Dermis blood vessel endothelial cell (primary cell): ENCODE measurements at places on chromosomes 7 and 10.

- peak; percentile 43 for DNase-seq
Observed at GRCh38 chr10:115948465-115948864, 324.5 kb downstream of the GFRA1 start.

GRCh38 chr7:120806669-120807068 is 51.3 kb downstream of the TSPAN12 start:
- no peak for DNase-seq

- no peak for DNase-seq
Observed at GRCh38 chr7:91633013-91633441, 247.5 kb downstream of the MTERF1 start.

DNA sequence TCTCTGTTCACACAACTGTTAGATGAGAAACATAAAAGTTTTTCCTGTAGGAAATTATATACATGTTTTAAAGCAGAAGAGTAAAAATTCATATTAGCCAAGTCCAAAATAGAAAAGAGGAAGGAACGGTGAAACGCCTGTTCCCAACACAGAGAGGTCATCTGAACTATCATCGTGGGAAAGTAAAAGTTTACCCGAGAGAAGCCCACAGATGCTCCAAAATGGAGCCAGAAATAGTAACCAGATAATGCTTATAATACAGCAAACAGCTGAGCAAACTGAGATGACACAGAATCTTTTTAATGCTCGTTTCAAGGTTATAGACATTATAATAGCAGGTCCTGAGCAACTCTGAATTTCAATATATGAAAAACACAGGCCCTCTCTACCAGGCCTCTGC is 24.5 kb downstream of the FRMD4A start:
- DNase-seq, result no peak

DNA sequence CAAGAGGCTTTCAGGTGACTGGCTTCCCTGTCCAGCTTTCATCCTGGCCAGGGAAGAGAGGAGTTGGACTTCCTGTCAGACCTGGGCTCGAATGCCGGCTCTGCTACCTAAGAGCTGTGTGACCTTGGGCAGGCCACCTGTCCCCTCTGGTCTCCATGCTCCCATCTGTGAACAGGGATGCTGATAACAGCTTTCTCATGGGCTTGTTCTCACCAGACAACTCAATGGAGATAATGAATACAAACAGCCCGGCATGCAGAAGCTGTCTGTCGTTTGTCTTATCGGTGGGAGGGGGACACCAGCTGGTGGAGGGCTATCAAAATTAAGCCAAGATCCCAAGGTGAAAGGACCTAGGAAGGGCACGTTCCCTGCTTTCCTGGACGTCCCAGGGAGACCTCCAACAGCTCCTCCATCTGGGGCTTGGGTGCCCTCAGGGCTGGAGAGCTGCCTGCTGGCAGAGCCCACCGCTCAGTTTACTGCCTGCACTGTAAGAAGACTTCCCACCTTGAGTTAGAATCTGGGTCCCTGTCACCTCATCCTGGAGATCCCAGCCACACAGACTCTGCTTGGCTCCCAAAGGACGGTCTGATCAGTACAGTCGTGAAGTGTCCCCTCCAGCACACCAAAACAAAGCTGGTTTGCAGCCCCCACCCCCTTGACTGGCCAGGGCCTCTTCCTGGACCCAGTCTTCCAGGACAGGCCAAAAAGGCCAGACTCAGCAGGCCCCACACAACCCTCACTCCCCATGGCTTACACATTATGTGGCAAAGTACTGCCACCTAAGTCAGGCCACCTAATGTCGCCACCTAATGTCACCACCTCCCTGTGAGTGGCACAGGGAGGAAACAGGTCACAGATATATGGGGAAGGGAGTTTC is 40.9 kb downstream of the PPIF start:
- DNase-seq, result no peak

- DNase-seq, result no peak
Observed at GRCh38 chr10:26408858-26409494, 29.2 kb upstream of the APBB1IP start.

- no peak for DNase-seq
Observed at GRCh38 chr7:47473499-47474210, 108.3 kb downstream of the TNS3 start.

DNA sequence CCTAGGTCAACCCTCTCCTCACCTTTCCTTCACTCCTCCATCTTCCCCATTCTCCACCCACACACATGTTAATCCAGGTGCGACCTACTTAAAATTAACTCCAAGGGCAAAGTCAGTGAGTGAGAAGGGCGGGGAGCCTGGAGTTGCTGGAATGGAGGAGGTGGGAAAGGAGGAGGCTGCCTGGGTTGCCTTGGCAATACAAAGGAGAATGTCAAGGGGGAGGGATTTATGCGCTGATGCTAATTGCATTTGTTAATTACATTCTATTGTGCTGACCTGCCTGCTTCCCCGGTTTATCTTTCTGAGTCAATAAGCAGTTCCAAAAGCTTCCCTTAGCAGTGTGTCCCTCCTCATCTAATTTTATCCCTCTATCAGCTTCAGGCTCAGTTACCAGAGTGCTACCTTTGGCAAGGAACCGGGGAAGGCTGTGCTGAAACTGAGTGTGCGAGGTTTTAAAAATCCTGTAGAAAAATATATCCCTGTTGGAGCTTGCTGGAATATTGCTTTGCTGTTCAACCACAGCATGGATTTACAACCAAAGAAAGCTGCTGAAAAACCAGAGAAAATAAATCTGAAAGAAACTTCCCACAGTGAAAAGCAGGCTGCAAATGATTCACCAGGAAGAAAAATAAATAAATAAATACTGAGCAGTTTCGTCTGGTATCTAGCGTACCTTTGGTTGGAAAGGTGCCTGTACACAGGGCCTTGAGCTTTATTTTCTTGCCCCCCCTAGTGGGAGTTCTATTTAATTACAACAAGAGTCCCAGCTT is 113.2 kb upstream of the DGKB start:
- DNase-seq, result peak; percentile 82

- DNase-seq, result no peak
Observed at GRCh38 chr10:70432561-70433263, 8.8 kb downstream of the NODAL start.

DNA sequence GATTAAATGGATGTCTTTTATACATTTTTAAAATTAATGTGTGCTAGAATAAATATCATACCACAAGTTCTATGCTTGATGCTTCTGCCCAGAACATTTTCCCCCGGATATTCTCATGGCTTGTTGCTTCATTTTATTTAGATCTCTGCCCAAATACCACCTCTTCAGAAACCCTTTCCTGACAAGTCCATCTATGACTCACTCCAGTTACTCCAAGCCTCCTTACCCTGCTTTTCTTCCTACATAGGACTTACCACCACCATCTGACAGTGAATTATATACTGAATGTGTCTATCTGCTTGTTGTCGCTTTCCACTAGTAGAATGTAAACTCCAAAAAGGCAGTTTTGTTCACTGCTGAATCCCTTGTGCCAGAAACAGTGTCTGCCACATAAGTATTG is 19.1 kb upstream of the ERVW-1 start:
- DNase-seq, result no peak

DNA sequence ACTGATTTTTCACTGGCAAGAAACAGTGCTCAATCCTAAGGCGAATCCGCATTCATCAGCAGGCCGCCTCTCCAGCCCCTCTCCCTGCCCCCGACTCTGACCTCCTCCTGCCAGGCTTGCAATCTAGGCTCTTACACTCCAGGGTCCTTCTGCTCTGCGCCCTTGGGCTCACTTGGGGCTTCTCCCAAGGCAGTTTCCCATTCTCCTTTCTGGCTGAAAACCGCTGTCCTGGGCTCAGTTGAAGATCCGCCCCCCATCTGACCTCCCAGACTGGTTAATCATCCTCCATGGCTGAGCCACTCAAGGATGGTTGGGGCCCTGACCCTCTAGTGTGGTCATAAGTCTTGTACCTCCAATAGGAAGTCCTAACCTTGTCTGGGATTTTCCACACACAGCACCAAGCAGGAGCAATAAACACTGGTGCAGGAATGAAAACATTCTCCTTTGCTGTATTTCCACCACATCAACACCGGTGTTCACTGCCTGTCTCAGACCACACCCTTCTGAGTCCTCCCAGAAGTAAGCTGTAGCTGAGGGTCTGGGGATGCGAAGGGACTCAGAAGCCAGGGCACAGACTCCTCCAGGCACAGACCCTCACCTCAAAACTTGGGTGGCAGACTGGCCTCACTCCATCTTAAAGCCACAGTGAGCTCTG is 42.4 kb downstream of the TNS3 start:
- no peak for DNase-seq

- DNase-seq, result no peak
Observed at GRCh38 chr10:77544617-77545016, 93.0 kb downstream of the KCNMA1 start.

GRCh38 chr7:1970895-1971294 is 261.9 kb downstream of the MAD1L1 start:
- DNase-seq, result no peak

DNA sequence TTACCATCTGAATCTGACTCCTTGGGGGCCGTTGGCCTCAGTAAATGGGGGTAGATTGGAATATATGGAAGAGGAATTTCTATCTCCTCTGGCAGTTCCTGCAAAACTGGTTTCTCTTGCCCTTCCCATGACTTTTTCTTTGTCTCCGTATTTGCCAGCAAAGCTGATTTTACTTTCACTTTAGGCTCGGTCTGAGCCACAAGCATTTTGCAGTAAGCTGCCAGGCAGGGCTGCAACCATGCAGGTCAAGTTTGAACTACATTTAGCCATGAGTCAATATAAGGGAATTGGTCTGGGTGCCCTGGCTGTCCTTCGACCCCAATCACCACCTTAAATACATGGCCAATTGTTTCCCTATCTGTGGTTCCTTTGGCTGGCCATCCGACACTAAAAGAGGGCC is 104.3 kb downstream of the TRIM24 start:
- DNase-seq, result no peak

DNA sequence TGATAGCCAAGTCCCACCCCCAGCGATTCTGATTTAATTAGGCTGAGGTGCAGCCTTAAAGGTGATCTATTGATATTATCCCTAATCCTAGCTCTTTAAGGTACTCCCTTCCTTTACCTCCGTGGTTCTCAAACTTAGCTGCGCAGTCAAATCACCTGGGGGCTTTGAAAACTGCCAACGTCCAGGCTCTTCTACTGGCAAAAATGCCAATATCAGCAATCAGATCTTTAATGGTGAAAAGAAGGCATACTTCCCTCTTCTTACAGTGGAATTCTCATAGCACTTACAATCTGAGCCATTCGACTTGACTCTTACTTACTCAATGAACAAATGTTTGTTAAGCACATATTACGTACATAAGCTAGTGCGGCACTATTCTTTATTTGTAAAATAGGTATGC is 704 bp upstream of the SLC35B4 start:
- no peak for DNase-seq

DNA sequence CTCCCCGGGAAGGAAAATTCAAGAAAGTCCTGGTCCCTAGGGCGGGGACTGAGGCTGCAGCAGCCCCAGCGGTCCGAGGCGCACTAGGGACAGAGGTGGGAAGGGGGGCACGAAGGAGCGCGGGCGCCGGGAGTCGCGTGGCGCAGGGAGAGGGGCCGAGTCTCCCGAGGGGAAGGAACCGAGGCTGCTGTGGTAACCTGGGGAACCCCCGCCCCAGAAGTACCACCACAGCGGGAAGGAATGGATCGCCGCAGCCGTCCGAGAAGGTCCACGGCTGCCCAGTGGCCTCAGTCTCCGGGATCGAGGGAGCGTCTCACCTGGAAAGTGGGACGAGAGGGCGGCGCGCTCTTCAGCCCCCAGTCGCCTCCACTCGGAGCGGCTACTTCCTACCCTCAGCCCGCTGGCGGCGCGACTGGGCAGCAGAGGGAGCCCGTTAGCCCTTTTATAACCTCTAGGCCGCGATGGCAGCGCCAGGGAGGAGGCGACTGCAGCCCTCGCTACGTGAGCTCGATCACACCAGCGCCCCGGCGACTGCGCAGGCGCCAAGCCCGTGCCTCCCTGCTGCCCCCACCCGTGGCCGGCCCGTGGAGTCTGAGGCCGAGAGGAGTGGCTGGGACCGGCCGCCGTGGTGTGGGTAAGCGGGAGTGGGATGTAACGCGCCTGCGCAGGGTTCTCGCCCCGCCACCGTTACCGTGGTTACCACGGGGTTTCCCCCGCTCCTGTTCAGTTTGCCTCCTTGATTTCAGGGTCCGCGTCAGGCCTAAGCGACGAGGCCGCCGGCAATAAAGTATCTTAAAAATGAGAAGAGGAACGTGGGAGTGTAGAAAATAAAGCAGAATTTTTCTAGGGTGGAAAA is at the start of gene P4HA1:
TSS of gene P4HA1 (minus strand) at position 418 of the 856 bp plus-strand sequence. CDS start 21,983 bp downstream, outside the sequence.
- peak; percentile 98 for DNase-seq

GRCh38 chr7:119596651-119597050 is 676.3 kb upstream of the KCND2 start:
- DNase-seq, result no peak

DNA sequence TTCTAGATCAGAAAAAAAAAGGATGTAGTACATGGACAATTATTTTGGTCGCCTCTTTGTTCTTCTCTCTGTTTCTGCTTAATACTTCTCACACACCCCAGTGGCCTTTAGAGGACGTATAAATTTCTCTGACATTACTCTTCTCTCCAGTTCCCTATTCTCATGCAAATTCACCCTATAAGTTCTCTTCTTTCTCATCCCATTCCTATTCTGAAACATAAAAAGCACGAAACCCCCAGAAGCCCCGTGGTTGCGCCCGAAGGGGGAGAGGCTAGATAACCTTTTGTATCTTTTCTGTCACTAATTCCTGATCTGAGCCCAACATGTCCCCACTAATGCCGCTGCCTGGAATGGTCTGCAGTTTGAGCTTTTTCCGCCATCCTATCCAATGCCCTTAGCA is 136.9 kb downstream of the SKIDA1 start:
- no peak for DNase-seq

GRCh38 chr10:80908611-80909010 is 370.9 kb downstream of the SH2D4B start:
- DNase-seq, result no peak

GRCh38 chr10:98391578-98391991 is 23.4 kb downstream of the PYROXD2 start:
- no peak for DNase-seq

- no peak for DNase-seq
Observed at GRCh38 chr7:71459132-71459531, 327.2 kb downstream of the GALNT17 start.

GRCh38 chr10:107728807-107729206 is 564.3 kb upstream of the SORCS1 start:
- no peak for DNase-seq

DNA sequence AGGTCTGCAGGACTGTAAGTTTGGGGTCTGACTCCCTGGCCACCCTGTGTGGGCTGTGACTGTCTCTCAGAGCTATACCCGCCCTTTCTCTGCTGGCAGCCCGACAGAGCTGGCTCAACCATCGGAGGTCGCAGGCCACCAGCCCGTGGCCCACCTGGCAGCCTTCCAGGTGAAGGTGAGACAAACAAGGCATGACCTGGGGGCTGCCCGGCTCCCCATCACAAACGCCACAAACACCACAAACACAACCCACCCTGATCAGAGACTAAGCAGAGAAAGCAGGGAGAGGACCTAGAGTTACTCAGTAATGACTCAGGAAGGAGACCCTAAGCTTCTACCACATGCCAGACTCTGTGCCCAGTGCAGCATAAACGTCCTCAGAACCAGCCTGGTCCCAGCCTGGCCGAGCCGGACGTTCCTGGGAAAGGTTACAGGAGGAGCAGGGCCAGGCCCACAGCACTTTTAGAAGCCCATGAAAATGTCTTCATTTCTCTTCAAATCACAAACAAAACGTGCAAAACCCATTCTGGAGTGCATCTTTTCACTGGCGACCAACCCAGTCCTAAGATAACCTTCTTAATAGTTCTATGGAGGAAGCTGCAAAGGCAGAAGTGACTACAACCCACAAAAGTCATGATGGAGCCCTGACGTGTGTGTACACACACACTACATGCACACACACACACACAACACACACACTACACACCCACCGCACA is 66.8 kb downstream of the MKI67 start:
- no peak for DNase-seq

- peak; percentile 50 for DNase-seq
Observed at GRCh38 chr10:24869354-24870015, 82.9 kb downstream of the PRTFDC1 start.

- DNase-seq, result no peak
Observed at GRCh38 chr10:3950676-3951275, 165.8 kb upstream of the KLF6 start.
